ENCODE measurements at places on chromosomes 4 and X.

GRCh38 chr4:8710946-8711345, 118.4 kb downstream of the CPZ start:
- no peak for DNase-seq

GRCh38 chr4:73869130-73870055, at the start of gene CXCL1:
TSS of gene CXCL1 (plus strand) at chr4:73869393. CDS start at chr4:73869471, 78 bp downstream.
- DNase-seq = no peak

GRCh38 chr4:52376132-52376704, 282.9 kb downstream of the USP46 start:
- DNase-seq = no peak

DNA sequence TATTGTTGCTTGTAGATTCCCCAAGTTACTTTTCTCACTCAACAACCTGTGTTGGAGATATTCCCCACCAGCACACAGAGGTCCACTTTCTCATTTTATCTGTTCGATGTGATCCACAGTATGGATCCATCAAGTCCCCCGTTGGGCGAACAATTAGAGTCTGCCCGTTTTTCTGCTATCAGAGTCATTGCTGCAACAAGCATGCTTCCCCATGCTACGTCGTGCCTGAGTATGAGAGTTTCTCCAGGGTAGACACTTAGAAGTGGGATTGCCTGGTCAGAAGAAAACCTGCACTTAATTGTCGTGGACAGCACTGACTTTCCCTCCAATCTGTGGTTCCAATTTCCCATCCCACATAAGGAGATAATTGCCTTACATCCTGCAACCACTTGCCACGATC, 62.7 kb upstream of the SHOX start:
- no peak for DNase-seq

- DNase-seq = no peak
Observed at GRCh38 chr4:145870155-145871020, 68.2 kb downstream of the ZNF827 start.

DNA sequence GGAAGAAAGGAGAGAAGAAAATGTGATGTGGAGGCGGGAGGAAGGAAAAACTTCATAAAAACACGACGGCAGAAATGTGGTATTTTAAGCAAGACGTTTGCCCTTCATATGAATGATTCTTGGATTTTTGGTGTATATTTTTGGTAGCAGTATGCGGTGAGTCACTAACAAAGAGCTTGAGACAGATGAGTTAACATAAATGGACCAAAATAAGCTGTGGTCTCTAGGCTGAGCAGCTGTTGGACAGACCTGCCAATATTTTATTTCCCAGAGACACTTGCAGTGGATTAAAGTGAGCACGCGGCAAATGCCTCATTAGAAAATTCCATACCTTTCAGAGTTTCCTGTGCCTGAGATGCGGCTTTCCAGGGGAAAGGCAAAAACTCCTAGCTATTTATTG, 43.1 kb upstream of the RPS6KA3 start:
- DNase-seq = no peak

- no peak for DNase-seq
Observed at GRCh38 chrX:74467656-74468055, 46.4 kb downstream of the SLC16A2 start.

DNA sequence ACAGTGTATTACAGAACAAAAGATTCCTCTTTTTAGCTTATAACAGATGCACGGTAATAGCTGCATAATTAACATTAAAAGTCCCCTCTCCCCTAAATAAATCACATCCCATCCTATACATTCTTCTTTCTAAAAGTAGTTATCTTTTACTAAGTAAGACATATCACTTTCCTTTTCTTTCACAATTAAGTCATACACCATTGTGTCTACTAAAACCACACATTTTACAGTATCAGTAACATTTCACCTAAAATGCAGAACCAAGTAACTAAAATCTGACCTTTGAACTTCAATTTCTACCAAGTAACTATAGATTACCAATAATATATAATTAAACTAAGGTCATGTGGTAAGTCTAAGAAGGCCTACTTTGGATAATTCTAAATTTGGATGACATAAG, 14.2 kb downstream of the DHX15 start:
- no peak for DNase-seq

- DNase-seq = no peak
Observed at GRCh38 chr4:78220283-78220682, 163.2 kb downstream of the FRAS1 start.

All from stimulated activated CD8-positive, alpha-beta memory T cell treated with anti-CD3 and anti-CD28 coated beads, Interleukin-4, amount 100 ng/mL, for 1 hour (primary cell).